ENCODE measurements at places on chromosomes 3 and 15.

DNA sequence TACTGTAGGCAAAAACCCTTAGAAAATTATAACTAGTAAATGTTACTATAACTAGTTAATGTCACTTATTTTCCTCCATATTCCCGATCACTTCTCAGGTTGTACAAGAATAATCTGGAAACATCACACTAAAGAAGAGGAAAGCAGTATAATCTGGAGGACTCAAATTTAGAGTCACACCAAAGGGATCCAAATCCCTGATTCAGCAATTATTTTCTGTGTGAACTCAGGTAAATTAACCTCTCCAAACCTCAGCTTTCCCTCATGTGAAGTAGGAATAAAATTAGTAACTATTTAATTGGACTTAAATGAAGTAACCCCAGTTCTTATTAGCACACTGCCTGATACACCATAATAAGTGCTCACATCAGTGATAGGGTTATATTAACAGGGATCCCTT is 170.1 kb upstream of the NECTIN3 start:
- no peak for DNase-seq

DNA sequence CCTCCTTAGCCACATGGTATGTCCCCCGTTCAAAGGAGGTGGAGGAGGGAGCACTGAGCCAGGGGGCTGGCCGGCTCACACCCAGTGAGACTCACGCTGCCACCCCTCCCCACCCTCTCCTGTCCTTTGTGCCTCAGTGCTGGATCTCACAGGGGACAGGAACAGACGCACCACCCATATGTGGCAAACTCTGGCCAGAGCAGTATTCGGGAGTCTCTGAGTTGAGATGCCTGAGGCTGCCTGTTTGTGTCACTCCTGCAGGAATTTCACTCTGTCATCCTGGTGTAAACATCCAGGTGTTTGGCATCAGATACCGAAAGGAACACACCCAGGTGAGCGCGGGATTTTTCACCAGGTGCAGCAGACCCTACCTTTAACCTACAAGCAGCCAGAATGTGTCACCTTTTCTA is 25.7 kb downstream of the RGMA start:
- no peak for DNase-seq

GRCh38 chr15:61011576-61012336 is 217.3 kb downstream of the RORA start:
- DNase-seq: no peak

DNA sequence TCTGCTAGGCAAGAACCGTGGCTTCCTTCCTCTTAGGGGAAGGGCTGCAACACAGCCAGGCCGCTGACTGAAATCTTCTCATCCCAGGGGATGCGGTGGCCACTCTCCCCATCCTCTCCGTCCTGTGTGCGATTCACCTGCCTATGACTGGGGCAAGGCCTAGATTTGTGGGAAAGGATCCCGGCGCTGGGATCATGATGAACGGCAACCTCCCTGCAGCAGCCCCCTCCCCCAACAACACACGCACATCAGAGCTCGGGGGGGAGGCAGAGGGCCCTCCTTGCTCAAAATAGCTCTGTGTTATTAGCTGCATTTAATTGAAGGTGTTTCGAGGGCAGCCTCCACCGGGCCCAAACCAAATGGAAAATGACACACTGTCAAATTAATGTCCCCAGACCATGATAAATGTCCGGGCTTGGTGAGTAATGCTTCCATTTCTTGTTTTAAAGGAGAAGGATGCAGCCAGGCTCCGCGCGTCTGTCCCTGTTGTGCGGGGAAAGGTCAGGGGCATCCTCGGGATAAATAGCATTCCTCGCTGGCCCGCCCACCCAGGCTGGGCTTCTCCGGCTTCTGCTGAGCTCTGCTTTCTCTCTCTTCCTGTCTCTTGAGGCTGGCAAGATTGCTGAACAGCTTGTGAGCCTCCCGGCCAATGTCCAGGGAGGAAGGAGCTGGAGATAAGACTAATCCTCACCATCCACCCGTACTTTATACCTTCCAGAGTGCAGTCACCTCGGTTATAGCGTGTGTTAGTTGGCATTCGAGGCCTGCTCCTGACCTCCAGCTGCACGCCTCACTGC is 56.4 kb upstream of the TLE3 start:
- DNase-seq: no peak

- DNase-seq: no peak
Measured at GRCh38 chr3:115843206-115843605, 219.9 kb downstream of the GAP43 start.

DNA sequence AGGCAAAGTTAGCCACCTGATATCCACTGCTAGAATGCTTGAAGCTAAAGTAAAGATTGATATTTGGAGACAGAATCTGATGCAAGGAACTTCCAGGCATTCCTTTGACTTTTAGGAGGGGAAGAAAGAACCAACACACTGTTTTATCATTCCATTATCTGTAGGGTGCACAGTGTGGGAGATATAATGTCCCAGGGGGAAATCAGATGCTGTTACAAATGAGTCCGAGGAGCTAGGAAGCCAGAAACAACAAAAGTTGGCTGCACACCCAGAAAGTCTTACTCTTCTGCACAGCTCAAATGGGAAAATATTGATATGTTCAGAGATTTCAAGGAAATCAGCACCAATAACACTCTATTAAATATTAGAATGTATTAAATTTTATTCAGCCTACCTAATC is 113.6 kb upstream of the ROBO1 start:
- no peak for DNase-seq

GRCh38 chr15:73957276-73957675 is 31.0 kb downstream of the LOXL1 start:
- DNase-seq: no peak

DNA sequence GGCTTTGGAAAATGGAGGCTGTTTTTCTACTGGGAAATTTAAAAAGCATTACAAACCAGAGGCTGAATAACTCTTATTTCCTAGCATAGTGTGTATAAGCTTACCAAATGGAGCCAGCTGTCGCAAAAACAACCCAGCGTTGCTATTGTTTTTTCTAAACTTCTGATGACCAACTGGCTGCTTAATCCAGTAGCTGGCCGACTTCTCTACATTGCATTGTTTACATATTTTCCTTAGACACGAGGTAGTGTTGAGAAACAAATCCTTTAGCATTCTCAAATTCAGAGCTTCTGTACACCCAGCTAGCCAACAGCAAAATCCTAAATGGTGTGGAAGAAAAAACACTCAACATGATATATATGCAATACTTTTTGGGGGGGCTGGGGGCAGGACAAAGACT is 161.0 kb upstream of the ADAMTS9 start:
- no peak for DNase-seq

DNA sequence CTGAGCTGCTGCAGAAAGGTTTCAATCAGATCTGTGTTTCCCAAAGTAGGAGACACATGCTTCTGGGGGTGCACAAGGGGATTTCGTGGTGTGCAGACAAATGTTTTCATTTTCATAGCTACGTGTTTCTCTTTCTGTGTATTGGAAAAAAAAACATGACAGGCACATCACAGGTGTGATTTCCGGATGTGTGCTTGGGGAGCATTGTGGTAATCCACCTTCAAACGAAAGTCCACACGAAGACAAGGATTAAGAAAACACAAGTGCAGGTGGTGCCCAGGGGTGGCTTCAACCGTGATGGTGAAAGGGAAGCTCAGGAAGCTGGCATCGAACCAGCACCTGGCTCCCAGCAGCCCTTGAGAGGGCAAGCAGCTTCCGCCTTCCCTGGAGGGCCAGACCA is 164.6 kb upstream of the LINGO1 start:
- DNase-seq: no peak

Measured in stimulated activated CD4-positive, alpha-beta T cell treated with anti-CD3 and anti-CD28 coated beads, Interleukin-12 subunit alpha, Interleukin-12 subunit beta, amount 100 ng/mL, for 24 hours (primary cell).